ENCODE measurements at places on chromosomes 11 and 22.
A peak's percentile ranks its signal among the peaks of the same experiment; 100 is the strongest.

DNA sequence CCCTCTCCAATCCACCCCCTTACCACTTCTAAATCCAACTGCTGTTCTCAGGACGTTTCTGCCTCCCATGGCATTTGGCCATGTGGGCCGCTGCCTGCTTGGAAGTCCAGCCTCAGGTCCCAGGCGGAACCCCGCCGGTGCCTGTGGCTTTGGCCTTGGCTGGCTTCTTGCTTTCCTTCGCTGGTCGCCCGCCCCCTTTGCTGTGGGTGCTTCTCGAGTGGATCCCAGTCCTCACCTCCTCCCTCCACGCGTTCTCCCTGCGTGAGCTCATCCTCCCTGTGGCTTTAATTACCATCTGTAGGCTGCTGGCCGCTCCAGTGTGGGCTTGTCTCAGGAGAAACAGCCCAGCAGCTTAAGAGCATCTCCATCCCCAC, 111.7 kb downstream of the NECTIN1 start:
- DNase-seq = no peak

DNA sequence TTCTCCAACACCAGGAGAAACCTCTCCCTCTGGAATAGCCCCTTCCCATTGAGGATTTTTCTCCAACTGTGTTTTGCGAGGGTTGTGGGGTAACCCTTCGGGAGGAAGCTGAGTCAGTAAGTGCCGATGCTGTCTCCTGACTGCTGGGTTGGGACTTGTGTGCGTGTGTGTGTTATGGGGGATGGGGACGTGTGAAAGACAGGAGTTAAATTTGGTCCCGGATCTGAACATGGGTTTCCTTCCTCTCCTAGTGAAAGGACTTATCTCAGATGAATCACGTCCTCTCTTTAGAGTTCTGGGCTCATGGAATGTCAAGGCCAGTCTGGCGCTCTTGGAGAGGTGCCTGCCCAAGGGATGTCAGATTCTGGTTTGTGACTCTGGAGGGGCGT, 33.3 kb downstream of the KIAA1671 start:
- no peak for DNase-seq

GRCh38 chr11:62599901-62600300, 1.8 kb downstream of the MTA2 start:
- no peak for DNase-seq

DNA sequence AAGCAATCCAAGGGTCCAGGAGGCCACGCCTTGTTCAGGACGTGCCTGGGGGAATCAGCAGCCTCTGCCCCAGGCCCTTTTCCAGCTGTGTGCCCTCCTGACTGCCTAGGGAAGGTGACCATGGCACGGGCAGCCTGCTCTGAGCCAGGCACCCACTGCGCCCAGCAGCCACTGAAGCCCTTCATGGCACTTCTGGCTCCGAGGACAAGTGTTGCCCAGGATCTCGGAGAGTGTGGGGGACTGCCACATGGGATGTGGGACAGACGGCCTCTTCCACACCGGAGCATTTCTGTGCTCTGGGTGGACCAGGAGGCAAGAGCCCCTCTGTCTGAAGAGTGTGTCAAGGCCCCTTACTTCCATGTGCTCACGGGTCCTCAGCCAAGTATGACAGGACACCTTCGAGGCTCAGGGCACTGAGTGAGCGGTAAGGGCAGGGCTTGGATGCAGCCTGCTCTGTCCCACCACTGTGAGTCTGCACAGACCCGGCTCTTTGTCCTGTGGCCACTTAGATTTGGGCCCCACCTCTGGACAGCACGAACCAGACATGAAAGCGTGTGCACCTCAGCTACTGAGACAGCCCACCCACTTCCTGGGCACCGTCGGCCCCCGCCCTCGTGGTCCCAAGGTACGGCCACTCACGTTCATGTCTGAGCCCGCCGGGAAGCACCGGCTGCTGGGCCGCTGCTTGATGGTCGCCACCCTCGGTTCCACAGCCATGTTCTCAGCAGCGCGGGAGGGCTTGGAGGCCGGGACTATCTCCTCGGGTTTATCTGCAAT, 93.6 kb downstream of the CTTN start:
- no peak for DNase-seq

DNA sequence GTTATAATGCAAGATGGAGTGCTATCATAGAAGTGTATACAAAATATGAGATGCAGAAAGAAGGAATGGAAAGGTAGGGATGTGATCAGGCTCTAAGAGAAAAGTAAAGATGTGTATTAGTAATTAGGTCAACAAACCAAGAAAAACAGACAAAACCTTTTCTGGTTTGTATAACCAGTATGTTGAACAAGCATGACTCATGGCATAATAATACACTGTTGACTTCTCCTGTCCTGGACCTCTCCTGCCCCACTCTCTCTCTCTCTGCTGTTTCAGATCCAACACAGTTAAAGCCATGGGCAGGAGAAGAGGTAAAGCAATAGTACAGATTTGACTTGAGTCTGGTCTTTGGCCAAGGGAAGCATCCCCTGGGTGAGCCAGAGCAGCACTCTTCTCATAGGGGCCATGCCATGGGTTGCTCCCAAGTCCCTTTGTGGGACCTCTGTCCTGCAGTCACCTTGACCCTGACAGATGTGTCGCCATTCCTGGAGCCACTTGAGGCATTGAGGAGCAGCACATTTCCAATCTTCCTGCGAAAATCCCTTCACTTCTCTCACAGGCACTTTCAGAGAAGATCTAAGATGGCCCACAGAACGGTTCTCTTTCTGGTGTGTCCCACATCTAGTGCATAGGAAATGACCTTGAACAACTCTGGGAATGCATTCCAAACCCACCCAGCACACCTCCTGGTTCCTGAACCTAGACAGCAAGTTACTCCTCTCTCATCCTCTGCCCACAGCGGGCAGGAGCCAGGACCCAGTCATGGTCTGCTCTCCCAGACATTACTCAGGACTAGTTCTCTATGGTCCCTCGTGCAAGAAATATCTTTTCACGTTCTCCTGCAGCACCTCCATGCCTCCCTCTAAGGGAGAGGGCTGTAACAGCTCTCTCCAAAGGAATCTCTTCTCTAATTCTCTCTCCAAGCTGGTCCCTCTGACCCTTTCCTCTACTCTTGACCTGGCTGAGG, 58.2 kb upstream of the PRSS23 start:
- DNase-seq = no peak

DNA sequence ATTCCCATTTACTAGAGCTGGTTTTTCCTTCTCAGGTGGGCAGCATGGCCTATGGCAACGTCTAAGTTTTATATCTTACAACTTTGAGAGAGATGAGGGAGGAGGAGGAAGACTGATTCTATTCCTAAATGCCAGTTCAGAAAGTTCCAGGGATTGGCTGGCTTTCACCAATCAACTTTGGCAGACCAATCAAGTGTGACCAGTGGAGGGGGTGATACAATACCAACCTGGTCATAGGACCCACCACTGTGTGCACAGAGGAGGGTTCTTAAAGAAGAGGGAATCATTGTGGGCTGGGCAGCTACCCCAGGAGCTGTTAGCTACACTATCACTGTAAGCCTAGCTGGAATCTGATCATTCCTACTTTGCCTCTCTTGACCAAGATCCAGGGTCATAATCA, 8.1 kb downstream of the DIXDC1 start:
- no peak for DNase-seq

- peak; percentile 43 for DNase-seq
These were observed 21.9 kb upstream of the QSER1 start for GRCh38 chr11:32870676-32871075.

- no peak for DNase-seq
These were observed 24.3 kb downstream of the SCN3B start for GRCh38 chr11:123630126-123630608.

GRCh38 chr22:45493286-45493771, 9.4 kb upstream of the FBLN1 start:
- DNase-seq = no peak

GRCh38 chr11:97905671-97906070, 1115.1 kb upstream of the CNTN5 start:
- no peak for DNase-seq

DNA sequence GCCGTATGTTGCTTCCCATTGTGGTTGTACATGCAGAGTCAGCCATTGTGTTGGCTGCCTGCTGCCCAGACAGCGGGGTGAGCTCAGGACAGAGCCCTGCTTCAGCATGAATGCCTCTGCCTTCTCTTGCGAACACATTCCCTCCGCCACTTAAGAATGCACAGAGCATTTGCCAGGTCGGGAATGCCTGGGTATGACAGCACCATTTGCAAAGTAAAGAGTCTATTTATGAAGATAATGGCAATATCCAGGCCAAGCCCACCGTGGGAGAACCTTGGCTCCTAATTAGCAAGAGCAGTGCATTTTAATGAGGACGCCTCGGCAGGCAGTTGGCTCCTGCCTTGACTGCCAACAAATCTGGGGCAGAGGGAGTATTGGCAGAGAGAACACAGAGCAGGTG, 62.5 kb upstream of the SORL1 start:
- DNase-seq = no peak

- no peak for DNase-seq
These were observed 2.9 kb downstream of the CCDC86 start for GRCh38 chr11:60844870-60845221.

- DNase-seq = peak; percentile 66
These were observed 5.7 kb downstream of the TNNI2 start for GRCh38 chr11:1844221-1845094.

- DNase-seq = no peak
These were observed 42.6 kb downstream of the NEU3 start for GRCh38 chr11:75031224-75031753.

DNA sequence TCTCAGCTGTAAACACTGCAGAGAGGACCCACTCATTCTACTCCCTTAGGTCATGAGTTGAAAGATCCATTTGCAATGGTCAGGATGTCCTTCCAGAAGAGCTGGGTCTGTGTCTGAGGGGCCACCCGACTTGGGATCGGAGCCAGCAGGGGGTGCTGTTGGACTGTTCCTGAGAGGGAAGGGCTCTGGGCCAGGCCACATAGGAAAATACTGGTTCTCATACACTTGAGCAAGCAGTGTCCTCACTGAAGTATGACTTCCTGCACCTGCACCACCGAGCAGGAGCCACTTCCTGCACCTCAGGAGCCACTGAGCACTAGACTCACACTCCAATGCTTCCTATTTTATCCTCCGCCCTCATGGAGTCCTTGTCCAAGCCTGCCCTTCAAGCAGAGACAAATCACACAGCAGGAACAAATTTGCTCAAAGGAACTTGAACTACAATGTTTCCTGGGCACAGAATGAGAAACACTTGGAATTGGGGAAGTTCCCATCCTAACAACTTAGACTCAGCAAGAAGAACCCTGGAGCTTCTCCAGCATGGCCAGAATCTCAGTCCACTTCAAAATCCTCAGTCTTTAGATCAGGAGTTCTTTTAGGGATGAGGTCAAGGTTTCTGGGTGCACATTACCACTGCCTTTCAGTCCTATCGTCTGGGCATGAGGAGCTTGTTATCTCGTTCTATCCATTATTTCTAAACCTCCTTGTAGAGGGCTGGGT, 36.6 kb upstream of the VPREB1 start:
- DNase-seq = peak; percentile 96

DNA sequence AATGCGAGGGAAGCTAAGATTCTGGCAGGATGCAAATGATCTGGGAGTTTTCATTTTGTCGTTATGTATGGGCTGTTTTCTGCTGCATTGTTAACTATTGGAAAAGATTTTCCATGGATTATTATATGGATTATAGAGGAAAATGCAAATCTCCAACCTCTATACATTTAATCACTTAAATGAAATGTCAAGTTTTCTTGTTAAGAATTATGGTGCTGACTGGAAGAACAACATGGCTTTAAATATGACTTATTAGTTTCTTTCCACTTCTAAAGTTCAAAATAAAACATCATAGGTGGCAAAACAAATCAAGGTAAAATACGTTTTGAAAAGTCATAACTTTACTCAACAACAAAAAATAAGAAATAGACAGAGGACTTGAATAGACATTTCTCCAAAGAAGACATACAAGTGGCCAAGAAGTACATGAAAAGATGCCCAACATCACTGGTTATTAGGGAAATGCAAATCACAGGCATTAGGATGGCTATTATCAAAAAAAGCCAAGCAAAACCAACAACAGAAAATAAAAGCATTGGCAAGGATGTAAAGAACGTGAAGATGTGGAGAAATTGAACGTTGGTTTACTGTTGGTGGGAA, 56.2 kb upstream of the CLDN5 start:
- no peak for DNase-seq

DNA sequence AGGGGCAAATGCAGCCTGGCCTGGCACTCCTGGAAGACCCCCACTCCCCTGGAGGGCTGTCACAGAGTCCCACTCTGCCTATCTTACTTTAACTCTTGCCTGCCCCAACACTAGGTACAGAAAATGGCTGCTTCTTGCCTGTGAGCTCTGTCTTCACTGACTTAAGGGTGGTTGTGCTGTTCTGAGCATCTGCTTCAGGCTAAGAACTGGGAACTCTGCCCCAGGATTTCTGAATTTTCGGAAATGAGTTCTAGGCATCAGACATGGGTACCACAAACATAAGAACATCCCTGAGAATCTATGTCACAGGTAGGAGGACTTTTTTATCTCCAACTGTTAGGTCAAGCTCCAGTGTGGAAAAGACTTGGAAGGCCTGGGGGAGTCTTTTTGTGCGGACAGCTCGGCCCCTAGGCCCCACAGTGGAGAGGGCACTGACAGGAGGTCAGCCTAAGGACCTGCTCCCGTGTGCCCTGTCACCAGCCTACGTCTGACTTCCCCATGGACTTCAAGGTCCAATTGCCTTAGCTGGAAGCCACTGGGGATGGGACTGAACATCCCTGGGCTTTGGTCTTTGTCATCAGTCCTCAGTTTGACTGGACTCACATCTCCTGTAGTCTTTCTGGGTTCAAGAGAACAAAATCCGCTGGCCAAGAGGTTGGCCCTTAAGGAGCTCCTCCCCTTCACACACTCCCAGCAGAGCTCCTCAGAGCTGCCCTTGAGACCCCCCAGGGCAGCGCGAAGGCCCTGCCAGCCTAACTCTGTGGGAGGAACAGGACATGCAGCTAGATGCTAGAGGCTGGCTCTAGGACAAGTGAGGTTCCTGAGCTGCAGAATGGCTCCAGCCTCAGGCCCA, 31.9 kb downstream of the PPP2R1B start:
- no peak for DNase-seq

DNA sequence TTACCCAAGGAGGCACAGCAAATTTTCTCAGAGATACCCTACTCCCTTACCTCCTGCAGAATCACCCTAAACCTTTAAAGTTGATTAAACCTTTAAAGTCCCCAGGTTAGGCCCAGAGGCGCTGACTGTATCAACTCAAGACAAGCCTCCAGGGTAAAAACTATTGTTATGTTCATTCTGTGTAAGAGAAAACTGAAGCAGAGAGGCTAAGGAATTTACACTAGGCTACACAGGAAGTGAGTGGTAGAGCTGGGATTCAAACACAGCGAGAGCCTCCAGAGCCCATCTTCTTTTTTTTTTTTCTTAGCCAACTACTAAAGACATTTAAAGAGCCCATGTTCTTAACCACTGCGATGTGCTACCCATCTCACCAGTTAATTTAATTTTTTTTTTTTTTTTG, 56.3 kb upstream of the GRK3 start:
- no peak for DNase-seq

- DNase-seq = no peak
These were observed 136.4 kb downstream of the RBFOX2 start for GRCh38 chr22:35892192-35892591.

GRCh38 chr11:133904818-133905515, 51.8 kb downstream of the IGSF9B start:
- no peak for DNase-seq

GRCh38 chr11:71221821-71222220, 30.6 kb downstream of the SHANK2 start:
- DNase-seq = no peak

Measured in stimulated activated CD8-positive, alpha-beta memory T cell treated with anti-CD3 and anti-CD28 coated beads, Interleukin-4, amount 100 ng/mL, for 48 hours (primary cell).